ENCODE measurements at places on chromosomes 1 and 21.
A peak's percentile ranks its signal among the peaks of the same experiment; 100 is the strongest.

- DNase-seq, result no peak
Measured at GRCh38 chr1:167022384-167022783, 33.3 kb downstream of the MAEL start.

DNA sequence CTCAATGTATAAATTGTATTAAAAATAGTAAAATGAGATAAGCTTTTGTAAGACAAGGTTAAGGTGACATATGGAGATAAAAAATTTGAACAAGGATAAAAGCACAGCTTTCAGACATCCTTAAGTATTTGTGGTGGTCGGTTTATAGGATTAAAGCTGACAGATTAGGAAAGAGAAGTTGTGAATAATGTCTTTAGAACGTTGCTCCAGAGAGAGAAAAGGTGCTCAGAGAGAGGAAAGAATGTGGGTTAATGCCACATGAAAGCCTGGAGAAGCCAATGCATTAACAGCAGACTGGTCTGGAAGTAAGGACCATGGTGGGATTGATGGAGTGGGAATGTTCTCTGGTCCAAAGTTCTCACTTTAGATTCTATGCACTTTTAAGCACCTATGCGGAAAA lies 44.8 kb downstream of the ATP6V1G3 start:
- DNase-seq, result peak; percentile 64

- DNase-seq, result no peak
Measured at GRCh38 chr1:118429856-118430255, 244.8 kb upstream of the SPAG17 start.

DNA sequence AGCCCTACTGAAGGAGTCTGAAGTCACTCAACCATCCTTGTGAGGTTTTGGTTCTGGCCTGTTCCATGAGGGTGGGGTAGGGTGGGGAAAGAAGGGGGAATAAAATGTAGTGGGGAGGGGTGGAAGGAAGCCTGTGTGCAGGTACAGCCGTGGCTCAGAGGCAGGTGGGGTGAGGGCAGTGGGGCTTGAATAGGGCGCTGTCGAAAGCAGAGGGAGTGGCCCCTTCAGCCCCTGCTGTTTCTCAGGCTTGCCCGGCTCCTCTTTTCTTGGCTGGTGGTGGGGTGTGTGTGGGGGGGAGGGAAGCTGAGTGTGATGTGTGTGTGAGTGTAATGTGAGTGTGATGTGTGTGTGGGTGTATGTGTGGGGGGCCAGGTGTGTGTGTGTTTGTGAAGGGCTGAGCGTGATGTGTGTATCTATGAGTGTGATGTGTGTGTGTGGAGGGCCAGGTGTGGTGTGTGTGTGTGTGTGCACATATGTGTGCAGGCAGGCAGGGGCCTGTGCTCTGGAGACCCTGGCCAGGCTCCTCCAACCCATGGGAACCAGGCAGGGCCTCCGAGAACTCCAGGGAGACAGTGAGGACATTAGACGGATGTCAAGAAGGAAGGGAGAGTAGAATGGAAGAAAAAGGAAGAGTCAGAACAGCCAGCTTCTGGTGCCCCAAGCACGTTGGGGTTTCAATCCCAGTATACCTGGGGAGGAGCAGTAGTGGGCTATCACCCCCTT lies 9.0 kb downstream of the SOX13 start:
- no peak for DNase-seq

DNA sequence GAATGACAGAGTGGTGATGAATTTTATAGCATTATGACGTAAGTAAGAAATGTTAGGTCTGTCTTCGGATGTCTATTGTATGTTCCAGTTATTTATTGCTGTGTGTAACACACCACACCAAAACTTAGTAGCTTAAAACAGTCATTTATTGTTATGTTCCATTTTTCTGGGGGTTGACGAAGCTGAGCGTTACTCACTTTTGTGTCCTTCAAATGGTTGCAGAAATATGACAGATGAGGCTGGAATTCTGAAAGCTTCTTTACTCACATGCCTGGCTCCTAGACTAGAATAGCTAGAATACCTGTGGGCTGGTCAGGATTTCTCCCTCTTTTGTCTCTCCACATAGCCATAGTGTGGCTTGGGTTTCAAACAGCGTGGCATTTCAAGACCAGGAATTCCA lies 62.1 kb upstream of the S1PR1 start:
- no peak for DNase-seq

DNA sequence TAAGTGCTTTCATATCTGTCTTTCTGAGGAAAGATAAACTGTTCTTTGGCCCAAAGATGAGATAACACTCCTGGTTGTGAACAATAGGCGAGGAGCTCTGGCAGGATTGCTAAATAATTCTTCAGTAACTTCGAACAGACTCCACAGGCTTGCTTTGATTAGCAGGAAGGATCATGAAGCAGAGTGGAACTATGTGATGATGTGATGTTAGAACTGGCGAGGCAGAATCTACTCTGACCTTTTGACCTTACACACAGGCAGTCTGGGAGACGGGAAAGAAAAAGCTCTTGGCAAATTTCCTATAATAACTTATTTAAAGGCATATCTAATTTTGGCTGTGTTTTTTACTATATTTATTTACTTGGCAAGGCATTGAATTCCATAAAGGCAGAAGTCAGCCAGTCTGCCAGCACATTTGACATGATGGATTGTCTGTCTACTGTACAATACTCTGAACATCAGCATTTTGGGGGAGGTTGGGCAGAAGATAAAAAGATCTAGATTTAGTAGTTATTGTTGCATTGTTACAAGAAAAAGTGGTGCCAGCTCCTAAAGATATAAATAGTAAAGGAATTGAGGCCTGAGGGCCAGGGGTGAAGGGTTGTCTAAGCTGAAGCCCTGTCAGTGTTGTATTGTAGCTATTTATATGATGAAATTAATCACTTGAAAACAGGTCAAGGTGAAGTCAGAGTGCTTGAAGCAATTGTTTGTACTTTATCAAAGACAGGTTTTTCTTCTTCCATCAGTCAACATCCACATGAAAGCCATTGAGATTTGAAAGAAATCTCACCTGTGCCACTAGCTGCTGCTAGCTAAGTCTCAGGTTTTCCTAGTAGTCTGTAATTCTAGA lies 708.8 kb downstream of the LTN1 start:
- DNase-seq, result peak; percentile 95

GRCh38 chr1:56065729-56066128 lies 513.6 kb downstream of the PLPP3 start:
- no peak for DNase-seq

DNA sequence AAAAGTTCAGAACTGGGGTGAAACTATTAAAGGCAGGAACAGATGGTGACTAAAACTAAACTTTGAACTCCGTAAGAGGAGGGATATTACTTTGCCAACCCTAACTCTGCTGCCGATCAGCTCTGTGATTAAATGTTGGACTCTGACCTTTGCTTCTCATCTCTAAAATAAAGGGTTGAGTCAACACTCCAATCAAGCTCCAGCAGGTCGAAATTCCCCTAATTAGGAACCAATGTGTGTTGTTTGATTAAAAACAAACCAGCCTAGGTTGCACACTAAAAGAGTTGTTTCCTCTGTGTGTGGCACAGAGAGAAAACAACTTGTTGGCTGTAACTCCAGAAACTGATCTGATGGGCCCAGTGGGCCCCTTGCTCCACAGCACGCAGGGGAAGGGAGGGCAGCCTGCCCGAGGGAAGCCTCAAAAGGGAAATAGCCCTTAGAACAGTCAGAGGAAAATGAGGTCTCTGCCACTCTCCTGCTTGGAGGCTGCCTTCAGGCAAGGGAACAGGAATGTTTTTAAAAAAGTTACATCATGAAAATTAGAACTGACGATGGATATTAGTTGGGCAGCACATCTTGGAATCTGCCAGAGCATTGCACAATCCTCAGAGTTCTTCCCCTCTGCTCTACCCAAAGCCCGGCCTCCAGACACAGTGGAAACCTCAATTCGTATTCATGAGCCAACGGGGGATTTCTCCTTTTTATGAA lies 69.3 kb downstream of the KCTD3 start:
- DNase-seq, result peak; percentile 58

- no peak for DNase-seq
Measured at GRCh38 chr21:41892726-41893125, 13.6 kb upstream of the PRDM15 start.

DNA sequence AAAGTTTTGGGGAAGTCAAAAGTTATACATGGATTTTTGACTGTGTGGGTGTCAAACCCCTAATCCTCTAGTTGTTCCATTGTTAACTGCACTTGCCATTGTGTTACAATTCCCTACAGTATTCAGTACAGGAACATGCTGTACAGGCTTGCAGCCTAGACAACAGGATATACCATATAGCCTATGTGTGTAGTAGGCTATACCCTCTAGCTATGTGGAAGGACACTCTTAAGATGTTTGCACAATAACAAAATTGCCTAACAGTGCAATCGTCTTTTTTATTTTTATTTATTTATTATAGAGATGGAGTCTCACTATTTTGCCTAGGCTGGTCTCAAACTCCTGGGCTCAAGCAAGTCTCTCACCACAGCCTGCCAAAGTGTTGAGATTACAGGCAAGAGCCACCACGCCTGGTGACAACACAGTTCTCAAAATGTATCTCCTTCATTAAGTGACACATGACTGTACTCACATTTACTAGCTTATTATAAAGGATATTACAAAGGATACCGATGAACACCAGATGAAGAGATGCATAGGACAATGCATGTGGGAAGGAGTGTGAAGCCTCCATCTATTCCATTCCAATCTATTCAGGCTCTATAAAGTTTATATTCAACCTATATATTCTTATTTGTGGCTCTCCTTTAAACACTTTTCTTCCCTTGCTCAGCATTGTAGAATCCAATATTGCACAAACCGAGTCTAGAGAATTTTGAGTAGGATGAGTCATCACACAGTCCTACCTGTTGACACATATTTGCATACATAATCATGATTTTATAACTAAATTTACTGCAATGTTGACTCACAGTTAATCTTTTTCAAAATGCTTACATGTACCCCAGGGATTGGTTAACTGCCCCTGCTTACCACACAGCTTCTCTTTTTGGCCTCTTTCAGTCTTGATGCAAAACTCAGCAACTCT lies 28.4 kb upstream of the CEP350 start:
- DNase-seq, result peak; percentile 20

DNA sequence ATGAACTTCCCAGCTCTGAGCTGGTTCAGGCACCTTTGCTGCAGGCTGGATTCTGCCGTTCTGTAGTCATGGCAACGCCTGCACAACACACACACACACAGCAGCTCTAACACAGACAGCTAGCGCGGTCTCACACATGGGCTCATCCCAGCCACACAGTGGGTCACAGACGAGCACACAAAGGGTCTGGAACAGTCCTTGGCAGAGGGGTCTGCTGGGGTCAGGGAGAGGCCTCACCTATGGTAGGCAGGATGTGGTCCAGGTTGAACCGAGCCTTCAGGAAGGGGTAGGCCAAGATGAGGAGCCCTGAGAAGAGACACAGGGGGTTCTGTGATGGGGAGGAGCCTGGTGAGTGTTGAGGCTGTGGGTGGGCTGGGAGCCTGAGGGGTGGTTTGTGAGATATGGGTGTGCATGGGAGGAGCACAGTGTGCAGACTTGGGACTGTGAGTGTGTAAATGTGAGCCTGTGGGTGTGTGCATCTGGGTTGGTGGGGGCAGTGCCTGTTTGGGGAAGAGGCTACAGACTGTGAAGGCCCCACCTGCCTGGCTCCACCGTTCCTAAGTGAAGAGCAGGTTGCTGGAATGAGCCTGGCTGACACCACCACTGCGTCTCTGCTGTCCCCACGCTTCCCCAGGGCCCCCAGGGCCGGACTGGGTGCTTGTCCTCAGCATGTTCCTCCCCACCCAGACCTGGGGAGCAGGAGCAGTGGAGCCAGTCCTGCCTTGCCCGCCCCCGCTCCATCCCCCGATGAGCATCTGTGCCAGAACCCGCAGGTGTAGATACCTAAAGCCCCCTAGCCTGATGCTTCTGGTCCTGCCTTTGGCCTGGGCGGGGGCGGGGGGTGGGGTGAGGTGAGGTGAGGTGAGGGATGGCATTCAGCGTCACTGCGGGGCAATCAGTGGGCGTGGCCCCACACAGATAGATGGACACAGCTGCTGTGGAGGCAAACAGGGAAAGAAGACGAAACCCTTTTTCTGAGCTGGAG lies 1.5 kb downstream of the KNCN start:
- peak; percentile 73 for DNase-seq

- no peak for DNase-seq
Measured at GRCh38 chr1:47797575-47797974, 199.6 kb downstream of the TRABD2B start.

- DNase-seq, result no peak
Measured at GRCh38 chr1:77407738-77408375, 126.0 kb downstream of the AK5 start.

DNA sequence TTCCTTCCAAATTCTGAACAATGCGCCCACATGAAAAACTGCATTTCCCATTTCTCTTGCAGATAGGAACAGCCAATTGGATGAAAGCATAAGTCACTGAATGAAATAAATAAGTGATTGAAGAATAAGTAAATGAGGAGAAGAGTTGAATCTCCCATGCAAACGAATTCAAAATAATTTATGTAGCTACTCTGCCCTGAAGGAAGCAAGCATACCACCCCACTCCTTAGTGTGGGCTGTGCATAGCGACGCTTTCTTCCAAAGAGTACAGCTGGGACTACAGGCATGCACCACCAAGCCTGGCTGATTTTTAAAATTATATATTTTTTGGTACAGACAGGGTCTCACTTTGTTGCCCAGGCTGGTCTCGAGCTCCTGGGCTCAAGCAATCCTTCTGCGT lies 16.5 kb upstream of the RIMKLA start:
- no peak for DNase-seq

DNA sequence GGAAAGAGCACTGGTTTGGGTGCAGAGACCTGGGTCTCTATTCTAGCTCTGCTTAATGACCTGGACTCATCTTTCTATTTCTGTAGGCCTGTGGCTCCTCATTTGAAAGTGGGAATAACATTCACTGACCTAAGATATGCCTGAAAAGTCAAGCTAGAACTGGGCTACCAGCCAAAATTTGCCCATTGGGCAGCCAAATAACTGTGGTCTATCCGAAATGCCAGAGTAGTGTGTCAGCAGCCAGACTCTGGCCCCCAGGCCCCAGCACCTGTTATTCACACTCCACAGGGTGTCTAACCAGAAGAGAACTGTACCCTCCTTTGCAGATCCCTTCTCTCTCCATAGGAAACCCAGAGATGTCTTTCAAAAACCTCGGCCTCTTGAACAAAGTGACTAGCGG lies 12.6 kb downstream of the DAB1 start:
- no peak for DNase-seq

- DNase-seq, result no peak
Measured at GRCh38 chr1:221800831-221801230, 58.9 kb upstream of the DUSP10 start.

Measured in umbilical cord (tissue), 2 donors.